ENCODE measurements at places on chromosomes 3 and 15. TPM values are rescaled to one million over a fixed set of nuclear protein-coding genes. Genes with fewer than 3 reads are reported as not detected.

- no peak for DNase-seq
Measured at GRCh38 chr15:75232826-75233503, 25.2 kb upstream of the GOLGA6C start.

DNA sequence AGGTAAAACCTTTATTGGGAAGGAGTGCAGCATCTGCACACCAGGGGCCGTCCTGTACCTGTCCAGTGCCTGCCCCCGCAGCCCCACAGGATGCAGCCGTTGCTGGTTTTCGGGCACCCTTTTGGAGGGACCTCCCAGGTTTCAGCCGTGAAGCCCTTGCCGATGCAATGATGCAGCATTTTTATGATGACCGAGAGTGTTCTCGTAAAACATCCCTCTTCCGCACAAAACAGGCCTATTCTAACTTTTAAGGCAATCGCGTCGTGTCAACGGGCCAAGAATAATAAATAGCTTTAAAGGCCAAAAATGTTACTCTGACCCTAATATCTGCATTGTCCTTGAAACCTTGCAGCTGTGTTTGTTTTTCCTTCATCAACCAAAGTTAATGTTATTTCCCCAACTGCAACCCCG, 126.1 kb downstream of the LRRK1 start:
- DNase-seq, result no peak

- no peak for DNase-seq
Measured at GRCh38 chr15:101660005-101660404, 7.8 kb upstream of the TM2D3 start.

DNA sequence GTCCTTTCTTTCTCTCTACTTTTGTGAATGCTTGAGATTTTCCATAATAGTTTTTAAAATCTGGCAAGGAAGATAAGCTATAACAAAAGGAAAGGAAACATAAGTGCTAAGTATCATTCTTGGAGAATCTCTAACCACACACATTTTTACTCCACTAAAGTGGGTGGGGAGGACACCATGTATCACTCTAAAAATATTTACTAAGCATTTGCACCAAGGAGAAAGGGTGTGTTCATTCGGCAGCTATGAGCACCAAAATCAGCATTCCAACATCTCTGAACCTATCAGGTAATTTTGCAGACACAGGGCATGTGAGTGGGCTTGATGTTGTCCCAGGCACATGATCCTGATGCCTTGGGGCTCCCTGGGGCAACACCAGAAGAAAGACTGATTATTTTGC, 5.5 kb downstream of the B4GALT4 start:
- DNase-seq, result peak; percentile 74

DNA sequence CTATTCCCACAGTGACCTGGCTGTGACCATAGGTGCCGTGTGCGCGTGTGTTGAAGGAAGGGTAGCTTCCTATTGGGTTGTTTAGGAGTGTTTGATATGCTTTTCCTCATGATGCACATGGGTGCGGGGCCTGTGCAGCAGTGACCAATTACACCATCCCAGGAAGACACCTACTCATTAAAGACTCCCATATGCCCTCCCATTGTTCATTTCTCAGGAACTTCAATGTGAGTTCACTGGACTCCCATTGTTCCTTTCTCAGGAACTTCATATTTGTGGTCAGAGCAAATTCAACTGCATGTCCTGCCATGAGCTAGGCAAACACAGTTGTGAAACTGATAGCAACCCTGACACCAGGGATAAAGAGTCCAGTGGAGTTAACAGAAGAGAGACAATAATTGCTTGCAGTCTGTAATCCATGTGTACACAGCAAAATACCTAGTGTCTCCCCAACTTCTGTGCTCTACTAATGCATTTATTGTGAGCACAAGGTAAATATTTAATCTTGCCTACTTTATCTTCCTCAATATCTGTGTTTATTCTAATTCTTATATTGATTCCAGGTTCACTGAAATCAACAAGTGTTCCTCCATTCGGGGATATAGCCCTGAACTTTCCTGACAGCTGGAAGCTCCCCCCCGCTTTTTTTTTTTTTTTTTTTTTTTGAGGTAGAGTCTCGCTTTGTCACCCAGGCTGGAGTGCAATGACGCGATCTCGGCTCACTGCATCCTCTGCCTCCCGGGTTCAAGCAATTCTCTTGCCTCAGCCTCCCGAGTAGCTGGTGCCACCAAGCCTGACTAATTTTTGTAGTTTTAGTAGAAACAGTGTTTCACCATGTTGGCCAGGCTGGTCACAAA, 57.5 kb upstream of the GCNT3 start:
- DNase-seq, result peak; percentile 92

DNA sequence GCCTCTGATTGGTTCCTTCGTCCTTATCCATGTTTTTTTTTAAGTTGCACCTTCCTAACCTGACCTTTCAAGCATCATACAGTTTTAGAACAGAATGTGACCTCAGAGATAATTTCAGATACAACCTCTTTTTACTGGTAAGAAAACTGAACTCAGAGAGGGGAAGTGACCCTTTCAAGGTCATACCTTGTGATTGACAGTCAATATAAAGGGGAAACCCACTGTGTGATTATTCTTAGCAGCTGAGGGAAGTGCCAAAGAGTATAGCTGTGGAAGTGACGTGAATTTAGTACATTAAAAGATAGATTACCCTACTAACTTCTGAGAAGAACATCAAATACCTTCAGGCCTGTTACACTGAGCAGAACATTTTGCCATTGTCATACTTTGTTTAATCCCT, 319.4 kb downstream of the NEK10 start:
- DNase-seq, result no peak

DNA sequence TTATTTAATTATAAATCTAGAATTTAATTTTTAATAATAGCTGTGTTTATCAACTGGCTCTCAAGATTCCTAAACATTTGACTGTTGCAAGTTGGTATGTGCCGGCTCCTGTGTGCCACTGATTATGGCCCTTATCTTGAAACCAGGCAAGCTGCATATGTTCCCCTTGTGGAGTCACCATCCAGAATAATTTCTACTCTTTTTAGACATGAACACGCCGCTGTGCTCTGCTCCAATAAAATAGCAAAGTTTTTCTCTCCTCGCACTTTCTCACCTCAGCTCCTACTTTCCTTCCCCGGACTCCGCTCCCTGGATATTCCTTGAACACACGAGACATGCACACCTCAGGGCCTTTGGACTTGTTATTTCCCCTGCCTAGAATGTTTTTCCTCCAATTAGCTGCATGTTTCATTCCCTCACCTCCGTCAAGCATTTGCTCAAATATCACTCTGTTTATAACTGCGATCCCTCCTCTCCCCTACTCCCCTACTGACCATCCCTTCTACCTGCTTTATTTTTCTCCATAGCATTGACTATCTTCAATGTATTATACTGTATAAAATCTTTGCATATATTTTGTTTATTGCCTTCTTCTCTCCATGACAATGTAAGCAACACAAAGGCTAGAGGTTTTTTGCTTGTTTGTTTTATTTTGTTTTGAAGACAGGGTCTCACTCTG, 26.1 kb upstream of the ERICH6 start:
- no peak for DNase-seq

DNA sequence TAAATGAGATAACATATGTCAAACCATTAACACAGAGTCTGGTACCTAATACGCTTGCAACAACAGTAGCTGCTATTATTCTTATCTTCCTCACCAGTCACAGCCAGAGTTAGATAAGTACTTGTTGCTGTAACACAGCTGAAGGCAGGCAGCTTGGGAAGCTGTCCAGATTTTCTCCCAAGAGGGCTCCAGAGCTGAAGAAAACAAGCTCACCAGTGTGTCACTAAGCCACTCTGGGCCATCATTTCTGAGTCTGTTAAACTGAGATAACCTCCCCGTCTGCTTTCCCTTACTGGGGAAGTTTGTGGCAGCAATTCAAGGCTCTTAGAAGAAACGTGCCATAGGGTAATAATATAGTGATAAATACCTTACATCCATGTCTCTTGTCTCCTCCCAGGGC, 226.3 kb downstream of the TAFA4 start:
- DNase-seq, result no peak

DNA sequence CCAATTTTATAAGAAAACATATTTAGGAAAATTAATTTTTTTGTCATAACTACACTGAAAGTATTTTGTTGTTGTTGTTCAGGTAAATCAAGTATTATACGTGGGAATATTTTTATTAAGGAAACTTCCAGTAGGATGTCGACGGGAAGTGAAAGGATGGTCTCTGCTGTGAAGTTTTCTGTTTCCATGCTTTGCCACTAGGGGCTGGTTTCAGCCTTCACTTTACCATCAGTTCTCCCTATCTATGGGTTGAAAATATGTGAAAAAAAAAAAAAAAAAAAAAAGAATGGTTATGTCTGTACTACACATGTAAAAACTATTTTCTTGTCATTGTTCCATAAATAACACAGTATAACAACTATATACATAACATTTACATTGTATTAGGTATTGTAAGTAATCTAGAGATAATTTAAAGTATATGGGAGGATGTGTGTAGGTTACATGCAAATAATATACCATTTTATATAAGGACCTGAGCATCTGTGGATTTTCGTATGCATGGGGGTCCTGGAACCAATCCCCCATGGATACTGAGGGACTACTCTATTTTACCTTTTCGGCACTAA, 136.7 kb downstream of the SMAD6 start:
- peak; percentile 75 for DNase-seq

DNA sequence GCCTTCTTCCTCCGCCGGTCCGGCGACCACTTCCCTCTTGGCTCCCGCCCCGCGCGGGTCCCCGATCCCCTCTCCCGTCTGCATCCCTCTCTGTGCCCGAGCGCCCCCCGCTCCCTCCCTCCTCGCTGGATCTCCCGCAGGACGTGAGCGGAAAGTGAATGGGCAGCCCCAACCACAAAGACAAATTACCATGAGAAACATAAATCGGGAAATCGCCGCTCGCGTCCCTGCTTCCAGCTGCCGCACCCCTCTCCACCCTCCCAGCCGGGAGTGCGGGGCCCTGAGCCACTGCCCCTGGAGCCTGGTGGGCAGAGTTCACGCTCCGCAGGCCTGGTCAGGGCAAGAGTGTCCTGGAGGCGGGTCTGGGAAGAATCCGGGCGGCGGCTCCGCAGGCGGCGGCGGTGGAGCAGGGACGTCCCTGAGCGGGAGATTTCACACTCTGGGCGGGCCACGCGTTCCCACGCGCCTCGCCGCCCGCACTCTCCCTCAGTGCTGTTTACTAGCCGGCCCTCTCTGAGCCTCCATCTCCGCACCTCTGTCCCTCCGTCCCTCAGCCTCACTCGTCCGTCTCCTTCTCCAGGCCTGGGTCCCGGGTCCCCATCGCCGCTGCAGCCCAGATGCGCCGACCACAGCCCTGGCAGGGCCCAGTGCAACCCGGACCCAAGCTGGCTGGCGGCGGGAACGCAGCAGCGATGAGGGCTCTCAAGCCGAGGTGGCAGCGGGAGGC, 835 bp downstream of the SEMA5B start:
- no peak for DNase-seq

GRCh38 chr15:47736143-47736786, 19.0 kb downstream of the SEMA6D start:
- no peak for DNase-seq

DNA sequence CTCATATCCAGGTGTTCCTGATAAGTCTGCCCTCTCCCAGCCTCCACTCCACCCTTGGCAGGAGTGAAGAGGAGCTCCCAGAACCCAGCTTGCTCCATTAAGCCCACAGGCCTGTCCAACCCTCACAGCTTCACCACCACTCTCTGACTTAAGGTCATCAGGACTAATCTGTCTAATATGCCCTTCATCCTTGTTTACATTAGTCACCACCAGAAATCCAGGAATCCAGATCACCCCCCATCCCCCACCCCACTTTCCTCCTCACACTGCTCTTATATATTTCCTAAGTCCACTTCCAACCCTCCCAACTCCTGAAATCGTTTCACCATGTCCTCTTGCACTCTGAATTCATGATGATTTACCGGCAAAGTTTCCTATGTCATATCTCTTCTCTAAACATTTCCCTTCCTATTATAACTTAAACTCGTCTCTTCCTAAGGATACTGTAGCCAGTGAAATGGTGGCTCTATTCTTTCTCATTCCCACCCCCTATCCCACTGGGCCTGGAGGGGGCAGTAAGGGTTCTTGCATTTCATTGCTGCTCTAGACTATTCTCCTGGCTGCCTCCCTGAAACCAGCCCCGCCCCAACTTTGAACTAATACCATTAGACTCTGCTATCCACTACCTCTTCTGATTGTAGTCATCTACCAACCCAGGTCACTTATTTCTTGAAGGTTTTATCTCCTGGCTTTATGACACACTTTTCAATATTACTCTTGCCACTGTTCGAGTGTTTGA, 43.4 kb downstream of the PPP2R3A start:
- DNase-seq, result no peak

DNA sequence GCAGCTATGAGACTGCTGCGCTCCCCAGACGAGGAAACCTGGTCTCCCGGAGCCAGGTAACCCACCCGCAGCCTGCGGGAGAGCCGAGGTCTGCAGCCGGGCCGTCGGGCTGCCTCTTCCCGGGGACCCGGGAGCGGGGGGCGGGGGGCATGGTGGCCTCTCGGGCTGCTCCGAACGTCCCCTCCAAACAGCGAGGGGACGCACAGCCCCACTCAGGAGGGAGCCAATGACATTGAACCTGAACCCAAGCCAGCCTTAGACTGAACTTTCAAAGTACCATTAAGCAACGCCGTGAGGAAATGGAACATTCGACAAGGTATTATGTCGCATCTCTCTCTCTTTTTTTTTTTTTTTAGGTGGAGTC, 29.8 kb upstream of the ALDH1A3 start:
- DNase-seq, result no peak

Gene RAB6B
- 0.36 TPM for total RNA-seq

Gene EFCAB12
- total RNA-seq, result not detected

Gene NPRL2
- total RNA-seq, result 19.7 TPM

Gene KLHL6
- not detected for total RNA-seq

Gene GOLGA6L7
- total RNA-seq, result not detected

Gene EEFSEC
- total RNA-seq, result 8.1 TPM

All from fibroblast of the aortic adventitia (primary cell).